Stimulated activated CD8-positive, alpha-beta memory T cell treated with anti-CD3 and anti-CD28 coated beads, Interleukin-2, amount 100 ng/mL, for 1 hour (primary cell): ENCODE measurements at places on chromosomes 11 and 22.

- no peak for DNase-seq
Measured at GRCh38 chr22:31995807-31996206, 47.3 kb upstream of the SLC5A1 start.

GRCh38 chr22:17228725-17229126 lies 9.5 kb upstream of the ADA2 start:
- DNase-seq, result no peak

GRCh38 chr11:57322256-57323166 lies 2.2 kb downstream of the TNKS1BP1 start:
- no peak for DNase-seq

DNA sequence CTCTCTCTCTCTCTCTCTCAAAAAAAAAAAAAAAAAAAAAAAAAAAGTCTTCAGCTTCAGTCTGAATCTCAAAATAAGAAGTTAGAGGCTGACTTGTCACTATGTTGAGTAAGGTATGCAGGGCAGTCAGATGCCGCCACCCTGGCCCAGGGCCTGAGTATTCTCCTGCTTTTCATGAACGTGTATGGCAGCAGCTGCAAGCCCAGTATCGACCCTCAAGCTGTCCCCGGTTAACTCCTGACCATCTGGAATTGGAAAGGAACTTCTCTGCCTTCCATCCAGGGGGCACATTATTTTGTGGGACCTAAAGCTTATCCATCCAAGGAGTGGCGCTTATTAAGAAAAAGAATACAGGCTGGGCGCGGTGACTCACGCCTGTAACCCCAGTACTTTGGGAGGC lies 11.4 kb downstream of the MRGPRD start:
- DNase-seq, result no peak

GRCh38 chr11:2210366-2211112 lies 38.9 kb upstream of the TH start:
- DNase-seq, result no peak

DNA sequence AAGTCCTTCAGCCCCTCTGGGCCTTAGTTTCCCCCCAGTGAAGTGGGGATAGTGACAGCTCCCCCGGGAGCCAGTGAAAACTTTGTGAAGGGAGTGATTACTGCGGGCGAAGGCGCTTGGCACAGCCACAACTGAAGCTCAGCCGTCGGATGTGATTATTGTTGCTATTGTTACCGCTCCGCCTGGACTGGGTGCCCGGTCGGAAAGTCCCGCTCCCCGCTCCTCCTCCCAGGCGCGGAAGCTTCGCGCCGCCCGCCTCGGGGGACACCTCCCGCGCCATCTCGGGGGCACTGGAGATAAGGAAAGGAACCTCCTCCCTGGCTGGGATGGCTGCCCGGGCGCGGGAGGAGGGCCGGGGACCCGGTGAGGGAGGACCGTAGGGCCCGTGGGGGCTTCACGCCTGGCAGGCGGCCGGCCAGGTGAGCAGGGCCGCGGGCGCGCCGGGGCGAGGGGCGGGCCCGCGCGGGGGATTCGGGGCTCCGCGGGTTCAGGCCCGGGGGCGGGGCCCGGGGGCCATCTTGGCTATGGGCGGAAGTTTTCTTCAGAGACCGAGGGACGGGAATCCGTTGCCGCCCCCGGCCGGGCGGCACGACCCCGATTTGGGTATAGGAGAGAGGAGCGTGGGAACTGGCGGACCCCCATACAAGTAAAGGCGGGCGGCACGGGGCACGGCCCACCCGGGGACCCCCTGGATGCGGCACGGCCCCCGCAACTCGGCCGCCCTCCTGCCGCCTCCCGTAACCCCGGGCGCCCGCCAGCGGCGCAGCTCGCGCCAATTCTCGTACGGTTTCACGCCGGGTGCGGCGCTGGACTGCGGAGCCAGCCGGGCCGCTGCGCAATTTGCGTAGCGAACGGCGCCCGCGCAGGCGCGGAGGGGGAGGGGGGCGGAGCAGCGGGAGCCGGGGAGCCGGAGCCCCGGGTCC lies at the start of gene GPR137:
Gene GPR137 (plus strand): TSS at position 887 of the 923 bp plus-strand sequence. CDS start 677 bp downstream, outside the sequence.
- peak; percentile 88 for DNase-seq

DNA sequence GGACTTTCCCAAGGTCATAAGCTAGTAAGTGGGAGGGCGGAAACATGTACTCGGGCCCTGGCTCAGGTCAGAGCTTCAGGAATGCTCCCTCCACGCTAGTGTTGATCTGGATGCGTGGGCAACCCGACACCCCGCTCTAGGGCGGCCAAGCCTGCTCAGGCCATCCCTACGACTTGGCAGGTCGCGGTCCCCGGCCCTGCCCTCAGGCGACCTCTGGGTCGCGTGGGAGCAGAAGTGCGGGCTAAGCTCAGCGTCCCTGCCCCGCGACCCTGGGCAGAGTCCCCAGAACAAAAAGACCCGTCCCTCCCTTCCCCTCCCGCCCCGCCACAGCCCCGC lies 781 bp upstream of the TEF start:
- DNase-seq, result no peak

- DNase-seq, result no peak
Measured at GRCh38 chr22:36577019-36577418, 48.1 kb upstream of the EIF3D start.

- no peak for DNase-seq
Measured at GRCh38 chr11:128305588-128305987, 281.8 kb downstream of the ETS1 start.

- no peak for DNase-seq
Measured at GRCh38 chr11:111439901-111440300, 60.8 kb upstream of the POU2AF1 start.
